Kidney epithelial cell (primary cell): ENCODE measurements at places on chromosomes 1 and 21. TPM values are rescaled to one million over a fixed set of nuclear protein-coding genes. Genes with fewer than 3 reads are reported as not detected.

ATP1A4 gene
- not detected in 2 replicates for total RNA-seq

PLA2G2D gene
- total RNA-seq: not detected in 2 replicates

MYOC gene
- total RNA-seq: not detected in 2 replicates

SH2D1B gene
- not detected in 2 replicates for total RNA-seq

BGLAP gene
- total RNA-seq: not detected in 2 replicates

B3GALT5 gene
- total RNA-seq: 4.3 and 5.8 TPM in 2 replicates

HSD3B2 gene
- total RNA-seq: not detected in 2 replicates

CD5L gene
- not detected in 2 replicates for total RNA-seq

PLD5 gene
- 0.89 and 1.9 TPM in 2 replicates for total RNA-seq

S100A5 gene
- total RNA-seq: 0.75 TPM in 1 of 2 replicates, not detected in the other

GJA4 gene
- total RNA-seq: not detected in 2 replicates

RNU1-3 gene
- total RNA-seq: under 0.01 TPM in 2 replicates

SLAMF6 gene
- not detected in 2 replicates for total RNA-seq

GPR153 gene
- 11.4 and 12.3 TPM in 2 replicates for total RNA-seq

C1orf210 gene
- total RNA-seq: 4.8 and 6.6 TPM in 2 replicates

PODN gene
- not detected in 2 replicates for total RNA-seq

TTC22 gene
- 5.3 and 5.7 TPM in 2 replicates for total RNA-seq

OR2L3 gene
- 0.08 TPM in 1 of 2 replicates, not detected in the other for total RNA-seq
